GM03348 (cell line): ENCODE measurements at places on chromosomes 1 and 21.

GRCh38 chr1:223006917-223007648 is 136.0 kb downstream of the TLR5 start:
- DNase-seq = no peak

GRCh38 chr1:244318512-244318911 is 133.2 kb downstream of the ADSS2 start:
- no peak for DNase-seq

DNA sequence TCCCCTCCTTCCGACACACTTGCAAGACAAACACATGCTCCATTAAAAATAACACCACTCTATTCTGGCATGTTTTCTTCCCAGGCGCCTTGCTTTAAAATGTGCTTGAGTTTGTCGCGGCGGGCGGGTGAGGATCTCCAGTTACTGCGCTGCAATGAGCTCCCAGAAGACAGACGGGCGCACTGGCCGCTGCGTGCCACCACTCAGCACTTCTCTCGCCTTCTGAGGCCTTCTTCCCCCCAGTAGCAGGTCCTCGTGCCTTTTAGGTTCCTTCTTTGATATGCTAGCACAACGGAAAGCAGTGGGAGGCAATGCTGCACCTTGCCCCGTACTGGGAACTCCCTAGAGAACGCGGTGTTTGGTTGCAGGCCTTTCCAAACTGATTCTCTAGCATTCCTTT is 279.5 kb upstream of the NR5A2 start:
- no peak for DNase-seq

DNA sequence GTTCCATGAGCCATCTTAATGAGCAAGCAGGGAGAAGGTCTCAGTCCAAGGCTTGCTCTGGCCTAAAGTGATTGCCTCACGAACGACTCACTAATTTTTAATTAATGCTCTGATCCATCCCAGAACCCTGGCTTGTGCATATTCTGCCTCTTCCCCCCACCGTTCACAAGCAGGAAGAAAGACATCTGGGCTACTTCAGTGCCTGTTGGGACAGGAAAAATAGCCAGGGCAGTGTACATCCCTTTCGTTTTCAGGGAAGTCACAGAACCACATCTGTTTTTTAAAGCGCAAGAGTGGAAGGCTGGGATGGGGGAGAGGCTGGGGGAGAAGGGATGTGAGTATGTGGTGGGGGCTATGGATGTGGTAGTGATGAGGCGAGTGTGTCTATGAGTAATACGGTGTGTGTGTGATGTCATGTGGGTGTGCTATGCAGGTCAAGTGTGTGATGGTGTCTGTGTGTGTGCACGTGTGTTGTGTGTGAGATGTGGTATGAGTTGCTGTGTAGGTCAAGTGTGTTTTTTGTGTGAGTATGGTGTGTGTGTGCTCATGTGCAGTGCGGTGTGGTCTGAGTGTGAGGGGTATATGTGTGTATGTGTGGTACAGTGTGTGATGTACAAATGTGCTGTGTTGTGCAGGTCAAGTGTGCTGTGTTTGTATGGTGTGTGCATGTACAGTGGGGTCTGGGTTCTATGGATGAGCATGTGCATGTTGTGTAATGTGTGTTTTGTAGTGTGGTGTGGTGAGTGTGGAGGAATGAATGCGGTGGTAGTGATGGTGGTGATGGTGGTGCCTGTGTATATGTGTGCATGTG is 64.9 kb upstream of the SYT6 start:
- no peak for DNase-seq

DNA sequence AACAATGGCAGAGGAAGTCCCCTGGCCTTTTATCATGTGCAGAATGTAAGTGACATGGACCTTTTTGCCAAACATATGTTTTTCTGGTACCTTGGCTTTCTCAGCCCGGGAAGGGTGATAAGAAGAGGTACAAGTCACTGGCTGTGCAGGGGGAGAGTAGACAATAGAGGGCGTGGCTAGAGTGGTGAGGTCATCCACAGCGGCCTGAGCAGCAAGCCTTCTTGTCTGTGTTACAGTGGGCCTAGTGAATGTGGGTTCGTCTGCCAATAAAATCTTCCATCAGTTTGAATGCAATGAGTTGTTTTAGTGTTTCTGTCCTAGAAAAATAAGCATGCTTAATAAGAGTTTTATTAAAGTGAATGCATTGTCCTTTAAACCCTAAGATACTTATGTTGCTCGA is 59.0 kb upstream of the PGD start:
- DNase-seq = peak; percentile 39

DNA sequence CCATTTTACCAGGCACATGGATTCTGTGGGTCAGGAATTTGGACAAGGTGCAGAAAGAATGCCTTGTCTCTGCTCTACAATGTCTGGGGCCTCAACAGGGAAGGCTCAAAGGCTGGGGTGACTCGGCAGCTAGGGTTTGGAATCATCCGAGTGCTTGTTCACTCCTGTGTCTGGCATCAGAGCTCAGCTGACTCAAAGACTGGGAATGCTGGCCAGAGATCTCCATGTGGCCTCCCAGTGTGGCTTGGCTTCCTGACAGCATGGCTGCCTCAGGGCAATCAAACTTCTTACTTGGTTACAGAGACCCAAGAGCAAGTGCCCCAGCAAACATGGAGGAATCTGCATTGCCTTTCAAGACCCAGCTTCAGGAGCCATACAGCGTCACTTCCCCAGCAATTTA is 110.5 kb downstream of the TOMM20 start:
- peak; percentile 82 for DNase-seq

GRCh38 chr1:87588495-87588894 is 259.8 kb downstream of the LMO4 start:
- no peak for DNase-seq

- no peak for DNase-seq
These were observed 23.2 kb downstream of the KRTAP10-1 start for GRCh38 chr21:44516828-44517174.
